CD4-positive, alpha-beta T cell treated with Interleukin-6 for 4 hours (primary cell): ENCODE measurements at places on chromosomes 4 and X.

- no peak for DNase-seq
These were observed 11.0 kb downstream of the FAT1 start for GRCh38 chr4:186712690-186713089.

- no peak for DNase-seq
These were observed 17.2 kb downstream of the DHRSX start for GRCh38 chrX:2483398-2484060.

GRCh38 chrX:118286066-118286762, 59.7 kb upstream of the WDR44 start:
- no peak for DNase-seq

GRCh38 chr4:74038425-74039314, at the start of gene CXCL3:
TSS of gene CXCL3 (minus strand) at chr4:74038689. CDS start at chr4:74038611, 78 bp downstream.
- DNase-seq, result peak; percentile 7

DNA sequence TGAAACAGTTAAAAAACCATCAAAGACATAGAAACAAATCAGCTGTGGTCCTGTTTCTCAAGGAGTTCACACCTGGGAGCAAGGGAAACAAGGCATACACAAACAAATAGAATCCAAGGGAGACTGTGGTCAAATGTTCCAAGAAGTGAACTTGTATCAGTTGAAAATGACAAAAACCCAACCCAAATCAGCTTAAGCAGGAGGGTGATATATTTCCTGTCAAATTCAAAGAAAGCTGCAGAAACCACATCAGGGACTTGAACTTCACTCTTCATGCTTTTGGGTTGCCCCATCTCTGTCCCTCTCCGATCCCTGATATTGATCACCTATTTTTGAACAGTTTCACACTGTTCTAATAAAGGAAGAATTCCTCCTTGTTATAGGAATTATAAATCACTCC, 148.6 kb upstream of the FMR1 start:
- no peak for DNase-seq
